NCI-H187 (cell line): ENCODE measurements at places on chromosomes 5 and 9.

DNA sequence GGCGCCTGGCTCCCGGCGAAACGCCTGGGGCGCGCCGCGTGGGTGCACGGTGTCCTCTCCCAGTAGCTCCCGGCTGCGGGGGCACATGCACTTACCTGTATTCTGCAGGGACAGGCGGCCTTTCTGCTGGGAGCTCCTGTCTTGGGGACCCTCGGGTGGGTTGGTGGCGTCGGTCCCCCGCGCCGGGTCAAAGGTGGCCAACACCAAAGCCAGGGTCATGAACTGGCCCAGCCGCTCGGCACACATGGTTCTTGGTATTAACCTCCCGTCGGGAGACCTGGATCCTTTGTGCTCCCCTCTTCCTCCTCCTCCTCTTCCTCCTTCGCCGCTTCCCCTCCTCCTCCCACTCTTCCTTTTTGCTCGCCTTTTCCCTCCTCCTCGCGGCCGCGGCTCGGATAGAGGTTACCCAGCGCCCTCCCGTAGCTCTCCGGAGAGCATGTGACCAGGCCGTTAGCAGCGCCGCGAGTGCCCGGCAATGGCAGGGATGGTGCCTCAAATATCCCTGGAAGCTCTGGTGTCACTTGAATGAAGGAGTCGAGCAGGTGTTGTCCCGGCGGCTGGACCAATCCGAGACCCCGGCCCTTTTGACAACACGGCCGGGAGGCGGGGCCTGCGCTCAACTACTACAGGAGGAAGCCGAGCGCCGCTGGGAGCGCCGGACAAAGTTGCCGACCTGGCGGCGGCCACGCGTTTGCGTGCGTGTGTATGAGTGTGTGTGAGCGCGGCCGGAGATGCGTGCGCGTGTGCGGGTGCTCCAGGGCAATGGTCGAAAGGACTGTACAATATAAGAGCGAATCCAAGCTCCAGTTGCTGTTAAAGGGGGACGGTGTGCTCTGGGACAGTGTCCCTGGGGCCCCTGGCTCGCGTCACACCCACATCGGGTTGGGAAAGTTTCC is at the start of gene STC2:
Gene STC2, minus strand, starts transcription at position 467 of the 896 bp plus-strand sequence. Its CDS starts 221 bp downstream, at position 246.
- DNase-seq: peak; percentile 75

DNA sequence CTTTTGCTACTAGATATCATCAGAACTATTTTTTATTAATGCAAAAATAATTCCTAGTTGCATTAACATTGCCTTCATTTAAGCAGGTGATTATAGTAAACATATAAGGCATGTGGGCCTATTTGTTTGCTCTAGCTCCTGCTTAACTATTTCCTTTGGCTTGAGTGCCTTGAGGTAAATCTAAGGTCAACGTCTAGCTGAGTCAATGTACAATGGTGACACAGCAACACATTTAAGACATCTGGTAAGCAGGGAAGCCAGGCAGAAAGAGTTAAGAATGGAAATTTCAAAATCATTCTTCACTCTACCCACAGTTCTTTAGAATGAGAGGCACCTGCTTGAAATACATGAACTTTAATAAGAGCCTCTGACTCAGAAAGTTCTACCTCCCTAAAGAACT is 111.9 kb upstream of the FST start:
- DNase-seq: no peak

DNA sequence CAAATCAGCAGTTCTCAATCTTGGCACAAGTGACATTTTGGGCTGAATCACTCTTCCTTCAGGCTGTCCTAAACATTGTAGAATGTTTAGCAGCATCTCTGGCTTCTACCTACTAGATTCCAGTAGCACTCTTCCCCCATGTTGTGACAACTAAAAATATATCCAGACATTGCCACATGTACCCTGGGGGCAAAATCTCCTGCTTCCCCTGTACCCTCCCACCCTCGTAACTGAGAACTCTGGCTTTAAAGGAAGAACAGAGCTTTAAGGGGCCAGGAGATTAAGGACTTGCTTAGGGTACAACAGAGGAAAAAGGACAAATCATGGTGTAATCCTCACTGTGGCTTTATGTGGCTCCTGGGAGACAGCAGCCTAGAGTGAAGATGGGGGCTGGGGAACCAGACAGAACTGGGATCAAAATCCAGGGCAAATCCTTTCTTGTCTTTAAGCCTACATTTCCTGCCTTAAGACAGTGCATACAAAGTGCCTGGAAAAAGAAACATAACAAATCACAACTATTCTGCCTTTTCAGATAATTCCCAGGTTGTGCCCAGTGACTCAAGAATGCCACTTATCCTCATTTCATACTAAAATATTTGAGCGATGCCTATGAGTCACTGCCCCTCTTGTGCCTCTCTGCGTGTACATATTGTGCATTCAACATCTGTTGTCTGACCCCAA is 109.3 kb downstream of the DAPK1 start:
- DNase-seq: no peak

GRCh38 chr9:126615245-126615790 is 1.6 kb downstream of the LMX1B start:
- no peak for DNase-seq

DNA sequence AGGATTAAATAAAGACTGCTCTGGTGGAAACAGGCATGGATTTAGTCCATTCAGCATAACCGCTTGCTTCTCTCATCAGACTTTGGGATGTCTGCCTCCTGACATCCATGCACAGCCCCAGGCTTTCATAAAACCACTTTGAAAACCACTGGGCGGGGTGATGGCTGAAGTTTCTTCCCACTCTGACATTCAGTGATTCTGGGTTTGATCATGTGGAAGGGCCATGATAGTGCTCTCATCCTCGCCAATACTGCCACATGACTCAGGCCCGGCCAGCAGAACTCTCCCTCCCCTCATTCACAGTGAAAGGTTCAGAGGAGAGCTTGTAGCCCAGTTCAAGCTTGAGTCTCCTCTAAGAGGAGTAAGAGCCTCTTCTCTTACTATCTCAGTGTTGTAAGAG is 29.6 kb upstream of the GLRA1 start:
- DNase-seq: no peak

DNA sequence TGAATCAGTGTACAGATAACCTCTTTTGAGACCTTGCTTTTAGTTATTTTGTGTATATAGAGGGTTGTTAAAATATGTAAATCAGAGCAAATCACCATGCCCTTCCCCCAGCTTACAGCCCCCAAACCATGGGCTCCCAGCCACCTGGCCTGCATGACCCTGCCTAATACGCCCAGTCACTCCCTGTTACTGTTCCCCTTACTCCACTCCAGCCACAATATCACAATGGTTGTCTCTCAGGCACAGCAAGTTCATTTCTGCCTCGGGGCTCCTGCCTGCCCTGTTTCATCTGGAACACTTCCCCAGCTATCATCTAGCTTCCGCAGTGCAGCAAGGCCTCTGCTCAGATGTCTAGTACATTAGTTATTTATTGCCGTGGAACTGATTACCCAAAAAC is 5.0 kb upstream of the CARD19 start:
- DNase-seq: no peak

DNA sequence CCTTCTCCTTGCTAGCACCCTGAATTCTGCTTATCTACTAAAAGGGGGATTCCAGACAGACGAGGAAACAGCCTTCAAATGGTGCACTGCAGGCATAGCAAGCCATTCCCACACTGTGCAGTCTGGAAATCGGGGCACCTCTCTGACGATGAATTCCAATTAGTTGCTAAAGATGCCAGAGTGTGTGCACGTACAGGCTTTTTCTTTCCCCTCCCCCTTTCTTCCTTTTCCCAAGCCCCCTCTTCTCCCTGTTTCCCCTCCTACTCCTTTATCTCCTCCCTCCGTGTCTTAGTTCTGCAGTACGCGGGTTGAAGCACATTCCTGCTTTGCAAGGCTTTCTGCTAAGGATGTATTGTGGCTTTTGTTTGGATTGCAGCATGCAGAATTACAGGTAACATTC is at the start of gene GPR21:
Gene GPR21, plus strand, starts transcription at position 316 of the 400 bp plus-strand sequence. CDS start 900 bp downstream, outside the sequence.
- no peak for DNase-seq

DNA sequence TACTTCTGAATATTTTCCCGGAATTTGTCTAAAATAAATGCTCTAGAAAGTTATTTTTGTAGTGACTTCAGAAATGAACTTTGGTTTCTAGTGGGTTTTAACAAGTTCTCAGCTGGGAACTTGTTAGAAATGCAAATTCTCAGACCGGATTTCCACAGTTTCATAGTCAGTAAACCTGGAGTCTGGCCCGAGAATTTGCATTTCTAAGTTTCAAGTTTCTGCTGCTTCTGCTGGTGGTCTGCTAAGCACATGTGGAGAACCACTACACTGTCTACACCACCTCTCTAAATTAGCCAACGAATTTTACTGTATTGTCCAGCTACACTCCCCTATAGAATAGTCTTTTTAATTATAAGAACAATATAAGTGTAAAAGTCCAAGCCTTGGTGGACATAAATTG is 208.0 kb downstream of the CHSY3 start:
- DNase-seq: no peak

DNA sequence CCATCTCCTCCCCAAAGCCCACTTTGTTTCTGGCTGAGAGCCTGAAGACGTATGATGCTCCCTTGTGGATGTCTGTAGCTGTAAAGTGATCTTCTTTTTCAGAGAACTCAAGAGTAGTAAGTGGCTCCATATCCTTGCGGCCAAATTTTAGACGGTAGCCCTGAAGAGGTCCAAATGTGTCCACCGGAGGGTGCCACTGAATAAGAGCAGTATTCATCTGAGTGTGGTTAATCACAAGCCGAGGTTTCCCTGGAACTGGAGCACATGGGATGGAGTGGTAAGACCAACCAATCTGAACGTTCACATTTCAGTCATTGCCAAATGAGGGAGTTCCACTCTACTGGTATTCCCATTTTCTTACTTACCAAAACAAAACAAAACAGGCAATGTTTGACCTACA is 686.5 kb upstream of the DMAC1 start:
- no peak for DNase-seq

DNA sequence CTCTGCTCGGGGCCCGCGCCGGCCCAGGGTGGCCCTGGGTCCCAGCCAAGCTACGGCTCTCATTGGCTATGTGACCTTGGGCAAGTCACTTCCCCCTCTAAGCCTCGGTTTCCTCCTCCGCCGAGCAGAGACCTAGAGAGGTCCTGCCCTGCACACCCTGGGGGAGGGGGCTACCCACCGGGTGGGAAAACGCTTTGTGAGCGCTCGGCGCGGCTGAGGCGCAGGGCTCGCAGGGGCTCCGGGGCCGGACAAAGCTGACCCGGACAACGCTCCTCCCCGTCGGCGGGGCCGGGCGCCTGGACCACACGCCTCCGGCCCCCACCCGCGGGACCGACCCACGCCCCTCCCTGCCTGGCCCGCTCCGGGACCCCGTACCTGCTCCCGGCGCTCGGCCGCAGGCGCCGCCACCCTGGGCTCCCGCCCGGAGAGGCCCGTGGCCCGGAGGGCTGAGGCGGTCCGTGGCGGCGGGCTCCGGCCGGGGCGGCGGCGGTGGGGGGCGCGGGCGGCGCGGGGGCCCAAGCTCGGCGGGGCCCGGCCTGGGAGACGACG is 85.7 kb upstream of the MELK start:
- no peak for DNase-seq

DNA sequence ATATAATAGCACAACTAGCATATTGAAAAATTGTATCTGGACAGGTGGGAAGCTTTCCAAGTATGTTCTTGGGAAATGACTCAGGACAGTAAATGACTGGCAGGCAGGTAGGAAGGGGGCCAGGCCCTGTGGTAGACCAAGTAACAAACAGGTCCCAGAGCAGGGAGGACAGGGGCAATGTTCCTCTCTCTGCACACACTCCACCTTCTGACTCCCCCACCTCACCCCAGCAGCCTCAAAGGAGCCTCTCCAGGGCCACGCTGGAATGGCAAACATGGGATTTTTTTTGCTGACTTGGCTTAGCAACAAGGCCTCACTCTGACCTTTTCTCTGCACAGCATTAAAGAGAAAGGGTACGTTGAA is 31.1 kb upstream of the IQGAP2 start:
- DNase-seq: no peak

GRCh38 chr9:2765250-2765880 is 48.1 kb downstream of the KCNV2 start:
- no peak for DNase-seq

GRCh38 chr5:159132429-159133040 is 32.8 kb upstream of the EBF1 start:
- no peak for DNase-seq

DNA sequence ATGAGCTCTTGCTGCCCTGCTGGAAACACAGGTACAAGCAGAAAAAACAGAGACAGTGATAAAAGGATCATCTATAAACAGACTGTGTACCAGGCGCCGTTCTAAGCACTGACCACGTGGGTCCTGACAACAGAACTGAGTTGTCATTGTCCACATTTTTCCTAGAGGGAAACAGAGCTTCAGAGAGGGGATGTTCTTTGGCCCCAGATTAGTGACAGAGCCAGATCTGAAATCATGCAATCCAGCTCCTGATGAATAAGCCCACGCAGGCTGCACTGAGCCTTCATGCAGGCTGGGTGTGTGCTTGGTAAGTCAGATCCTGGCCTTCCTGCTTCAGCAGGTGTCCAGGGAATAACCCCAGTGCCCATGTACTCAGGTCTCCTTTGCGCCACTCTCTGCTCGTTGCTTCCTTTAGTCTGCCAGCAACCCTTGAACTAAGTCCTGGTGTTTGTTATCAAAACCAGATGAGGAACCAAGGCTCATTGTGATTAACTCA is 22.8 kb upstream of the TCF7 start:
- no peak for DNase-seq

DNA sequence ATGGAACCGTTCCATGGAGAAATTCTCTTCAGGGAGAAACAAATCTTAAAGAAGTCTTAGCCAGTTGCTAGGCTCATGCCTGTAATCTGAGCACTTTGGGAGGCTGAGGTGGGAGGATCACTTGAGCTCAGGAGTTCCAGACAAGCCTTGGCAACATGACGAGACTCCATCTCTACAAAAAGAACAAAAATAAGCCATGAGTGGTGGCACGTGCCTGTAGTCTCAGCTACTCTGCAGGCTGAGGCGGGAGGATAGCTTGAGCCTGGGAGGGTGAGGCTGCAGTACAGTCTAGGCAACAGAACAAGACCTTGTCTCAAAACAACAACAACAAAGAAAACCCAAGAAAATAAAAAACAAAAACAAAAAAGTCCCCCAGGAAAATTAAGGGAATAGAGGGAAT is 8.2 kb downstream of the HSPB3 start:
- DNase-seq: no peak

- no peak for DNase-seq
Observed at GRCh38 chr5:68452286-68452685, 236.7 kb downstream of the PIK3R1 start.

DNA sequence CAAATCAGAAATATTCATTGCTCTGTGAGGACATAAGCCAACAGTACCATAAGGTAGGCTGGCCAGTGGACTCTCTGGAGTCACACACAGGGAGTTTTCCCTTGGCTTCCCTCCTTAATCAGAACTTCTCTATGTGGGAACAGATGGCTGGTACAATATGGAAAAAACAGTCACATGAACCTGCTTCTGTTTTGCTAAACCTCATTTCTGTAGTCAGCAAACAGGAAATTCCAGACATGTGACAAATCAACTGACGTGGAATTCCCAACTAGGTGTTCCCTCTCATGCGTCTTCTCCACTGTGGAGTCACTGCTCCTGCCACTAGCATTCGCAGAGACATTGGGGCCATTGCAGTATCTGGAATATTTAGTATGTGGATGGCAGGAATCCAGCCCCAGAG is 617.6 kb downstream of the KIF4B start:
- DNase-seq: no peak

- DNase-seq: no peak
Observed at GRCh38 chr5:93343570-93343969, 237.4 kb downstream of the NR2F1-AS1 start.

GRCh38 chr5:82364497-82364896 is 86.3 kb upstream of the RPS23 start:
- DNase-seq: no peak
